ENCODE measurements at places on chromosomes 5 and 9. TPM values are rescaled to one million over a fixed set of nuclear protein-coding genes. Genes with fewer than 3 reads are reported as not detected.

PLEKHG4B gene
- 0.03 TPM for total RNA-seq

VAV2 gene
- 8.1 TPM for total RNA-seq

SCGB3A2 gene
- total RNA-seq, result not detected

PCDHGC5 gene
- total RNA-seq, result 6.1 TPM

SLC22A4 gene
- 2.2 TPM for total RNA-seq

DOCK8 gene
- total RNA-seq, result 2.4 TPM

CAPSL gene
- total RNA-seq, result not detected

CCNI2 gene
- total RNA-seq, result not detected

MAMDC4 gene
- 11.0 TPM for total RNA-seq

THOC3 gene
- 11.0 TPM for total RNA-seq

GRCh38 chr9:134648701-134649530, 7.3 kb downstream of the COL5A1 start:
- DNase-seq, result no peak

DNA sequence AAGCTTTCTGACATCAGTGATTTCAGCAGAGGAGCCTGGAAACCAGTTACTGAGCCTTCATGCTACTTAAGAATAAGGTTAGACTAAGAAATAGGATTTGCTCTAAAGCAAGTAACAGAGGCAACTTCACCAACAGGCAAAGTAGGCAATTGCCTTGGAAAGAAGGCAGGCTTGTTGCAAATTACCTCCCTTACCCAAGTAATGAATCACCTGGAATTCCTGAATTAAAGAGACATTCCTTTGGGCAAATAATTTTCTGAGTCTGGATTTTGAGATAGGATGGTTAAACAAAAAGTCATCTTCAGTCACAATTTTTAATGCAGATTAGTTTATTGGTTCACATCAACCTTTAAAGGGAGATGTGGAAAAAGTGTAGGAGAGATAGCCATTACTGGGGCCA, 92.8 kb downstream of the ITGA1 start:
- no peak for DNase-seq

DNA sequence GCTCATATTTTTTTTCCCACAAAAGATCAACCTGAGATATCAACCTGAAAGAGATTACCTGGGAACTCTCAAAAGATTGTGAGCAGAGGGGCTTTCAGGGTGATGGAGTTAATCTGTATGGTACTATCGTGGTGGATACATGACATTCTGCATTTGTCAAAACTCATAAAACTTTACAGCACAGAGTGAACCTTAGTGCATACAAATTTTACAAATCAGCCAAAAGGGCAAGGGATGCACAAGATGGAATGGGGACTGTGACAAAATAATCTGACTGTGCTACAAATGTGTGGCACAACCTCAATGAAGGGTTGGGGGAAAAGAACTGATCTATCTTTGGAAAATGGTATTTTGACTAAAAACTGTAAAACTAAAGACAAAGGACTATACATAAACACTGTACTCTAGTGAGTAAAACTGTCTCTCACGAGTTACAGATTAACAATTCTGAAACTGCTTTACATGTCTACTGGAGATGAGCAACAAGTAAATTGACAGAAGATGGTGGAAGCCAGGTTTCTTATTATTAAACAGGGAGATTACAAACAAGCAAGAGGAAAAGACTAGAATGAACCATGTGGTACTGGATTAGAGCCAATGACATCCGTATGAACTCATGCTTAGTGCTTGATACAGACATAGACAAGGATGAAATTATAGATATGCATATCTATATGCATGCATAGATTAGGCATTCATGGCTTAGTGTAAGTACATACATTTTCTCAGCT, 24.8 kb upstream of the RLN1 start:
- no peak for DNase-seq

DNA sequence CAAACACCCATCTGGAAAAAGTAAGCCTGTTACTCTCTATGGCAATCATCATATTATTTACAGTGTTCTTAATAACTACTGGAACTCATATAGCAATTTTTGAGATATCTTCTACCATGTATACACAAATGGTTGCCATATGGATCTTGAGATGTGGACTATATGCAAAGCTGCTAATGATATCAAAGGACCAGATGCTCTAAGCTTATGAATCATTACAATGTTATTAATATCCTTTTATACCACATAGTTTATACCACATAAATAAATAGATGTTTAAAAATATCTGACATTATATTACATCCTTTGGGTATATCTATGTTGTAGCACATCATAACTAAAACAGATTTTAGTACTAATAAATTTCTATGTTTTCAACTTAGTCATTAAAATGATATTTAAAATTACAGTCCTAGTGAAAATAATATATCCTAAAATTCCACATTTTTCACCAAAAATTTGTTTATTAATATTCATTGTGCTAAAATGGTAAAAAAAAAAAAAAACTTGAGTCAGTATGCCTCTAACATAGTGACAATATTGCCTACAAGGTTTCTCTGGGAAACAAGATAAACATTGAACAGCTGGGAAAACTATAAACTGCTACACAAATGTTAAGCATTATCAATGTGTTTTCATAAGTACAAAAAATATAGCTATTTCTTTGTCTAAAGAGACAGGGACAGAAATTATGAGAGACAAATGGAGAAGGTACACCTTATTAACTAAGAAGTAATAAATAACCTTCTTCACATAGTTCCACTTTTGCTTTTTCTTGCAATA, 85.5 kb downstream of the DTWD2 start:
- DNase-seq, result no peak

DNA sequence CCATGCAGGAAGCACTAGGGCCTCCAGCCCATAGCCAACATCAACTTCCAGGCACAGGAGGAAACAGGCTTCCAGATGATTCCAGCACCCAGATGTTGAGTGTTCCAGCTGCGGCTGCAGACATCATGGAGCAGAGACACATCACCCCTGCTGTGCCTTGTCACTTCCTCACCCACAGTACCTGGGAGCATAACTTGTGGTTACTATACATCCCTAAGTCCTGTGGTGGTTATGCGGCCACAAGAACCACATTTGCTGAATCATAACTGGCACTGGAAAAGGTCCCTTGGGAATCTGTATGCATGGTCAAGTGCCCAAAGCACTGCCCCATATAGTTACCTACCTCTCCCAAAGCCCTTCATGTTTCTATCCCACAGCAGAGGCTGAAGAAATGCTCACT, 56.6 kb downstream of the WHRN start:
- DNase-seq, result no peak

GRCh38 chr9:75170898-75171360, 82.6 kb downstream of the OSTF1 start:
- DNase-seq, result no peak

DNA sequence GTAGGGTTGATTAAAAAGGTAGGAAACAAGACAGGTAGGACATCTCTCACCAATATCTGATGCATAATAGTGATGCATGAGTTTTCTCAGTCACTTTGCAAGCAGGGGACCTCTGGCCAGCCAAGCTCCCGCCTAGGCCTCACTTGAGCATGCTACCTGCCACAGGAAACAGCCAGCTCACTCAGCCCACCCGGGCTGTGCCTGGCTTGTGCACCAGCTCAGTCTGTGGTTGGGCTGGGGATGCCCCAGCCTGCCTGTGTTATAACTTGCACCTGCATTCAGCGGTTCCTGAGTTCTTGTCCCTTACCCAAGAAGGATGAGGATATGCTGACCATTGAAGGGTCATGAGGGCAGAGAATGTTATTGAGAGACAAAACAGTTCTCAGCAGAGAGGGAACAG, 172.8 kb upstream of the PLCXD3 start:
- no peak for DNase-seq

DNA sequence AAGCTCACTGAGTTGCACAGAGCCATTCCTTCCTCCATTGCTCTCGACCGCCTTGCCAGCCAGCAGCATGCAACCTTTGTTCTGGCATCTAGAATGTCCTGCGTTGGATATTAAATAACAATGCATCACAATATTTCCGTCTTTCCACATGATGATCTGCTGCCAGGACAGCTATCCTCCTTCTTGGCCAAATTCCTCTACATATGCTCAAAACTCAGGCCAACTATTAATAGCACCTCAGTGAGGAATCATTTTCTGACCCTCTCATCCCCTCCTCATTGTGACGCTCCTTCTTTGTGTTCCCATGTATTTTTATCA, 128.6 kb downstream of the MYO10 start:
- DNase-seq, result no peak

GRCh38 chr9:2321523-2322148, 300.0 kb upstream of the VLDLR start:
- no peak for DNase-seq

GRCh38 chr5:95365302-95366095, 25.7 kb upstream of the FAM81B start:
- no peak for DNase-seq

GRCh38 chr9:110767559-110768063, 99.0 kb downstream of the MUSK start:
- DNase-seq, result no peak

- no peak for DNase-seq
Observed at GRCh38 chr9:110029429-110029955, 178.5 kb downstream of the C9orf152 start.

- DNase-seq, result no peak
Observed at GRCh38 chr5:126363658-126364057, 59.6 kb upstream of the GRAMD2B start.

GRCh38 chr5:60178101-60178500, 284.6 kb upstream of the PDE4D start:
- no peak for DNase-seq

- DNase-seq, result no peak
Observed at GRCh38 chr9:16682273-16682672, 188.2 kb downstream of the BNC2 start.

DNA sequence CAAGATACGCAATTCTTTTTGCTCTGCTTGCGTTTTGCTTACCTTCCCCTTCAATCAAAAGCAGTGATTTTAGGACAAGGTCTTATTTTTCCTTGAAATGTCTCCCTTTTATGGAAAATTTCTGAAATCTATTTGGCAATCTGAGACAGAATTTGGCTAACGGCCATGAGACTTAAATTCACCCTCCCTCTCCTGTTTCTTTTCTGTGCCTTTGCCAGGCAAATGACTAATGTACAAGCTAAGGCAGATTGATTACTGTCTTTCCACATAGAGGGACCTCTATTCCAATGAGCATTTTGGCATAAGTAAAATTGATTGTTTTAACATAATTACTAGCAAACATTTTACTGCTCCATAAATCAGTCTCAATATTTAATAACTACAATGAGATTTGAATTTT, 31.7 kb downstream of the FAM81B start:
- no peak for DNase-seq

DNA sequence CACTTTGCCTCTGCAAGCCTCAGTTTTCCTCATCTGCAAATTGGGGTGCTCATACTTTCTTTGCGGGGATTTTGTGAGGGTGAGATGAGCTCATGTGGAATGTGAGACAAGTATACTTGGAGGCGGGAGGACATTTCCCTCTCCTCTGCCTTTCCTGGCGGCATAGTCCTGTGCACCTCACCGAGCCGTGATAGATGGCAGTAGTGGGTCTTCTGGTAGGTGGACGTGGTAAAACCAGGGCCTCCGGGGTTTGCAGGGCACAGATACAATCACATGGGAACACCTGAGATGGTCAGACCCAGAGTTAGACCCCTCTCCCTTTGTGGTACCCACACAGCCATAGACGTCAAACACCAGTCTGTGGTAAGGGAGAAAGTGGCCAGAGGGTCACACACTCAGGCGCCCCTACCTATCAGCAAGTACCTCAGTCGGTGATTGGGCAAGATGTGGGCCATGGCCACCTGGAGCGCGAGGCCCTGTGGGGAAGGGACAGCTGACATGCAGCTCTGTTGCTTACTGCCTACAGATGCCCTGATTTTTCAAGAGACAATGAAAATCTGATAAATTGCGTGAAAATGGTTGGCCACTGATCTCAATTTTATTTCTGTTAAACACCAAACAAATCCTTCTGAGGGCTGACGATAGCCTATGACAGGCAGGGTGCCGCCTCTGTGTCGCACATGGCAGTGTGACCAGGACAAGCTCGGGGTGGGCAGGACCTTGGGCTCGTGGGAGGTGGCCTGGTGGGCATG, 9.9 kb downstream of the ERGIC1 start:
- DNase-seq, result no peak

DNA sequence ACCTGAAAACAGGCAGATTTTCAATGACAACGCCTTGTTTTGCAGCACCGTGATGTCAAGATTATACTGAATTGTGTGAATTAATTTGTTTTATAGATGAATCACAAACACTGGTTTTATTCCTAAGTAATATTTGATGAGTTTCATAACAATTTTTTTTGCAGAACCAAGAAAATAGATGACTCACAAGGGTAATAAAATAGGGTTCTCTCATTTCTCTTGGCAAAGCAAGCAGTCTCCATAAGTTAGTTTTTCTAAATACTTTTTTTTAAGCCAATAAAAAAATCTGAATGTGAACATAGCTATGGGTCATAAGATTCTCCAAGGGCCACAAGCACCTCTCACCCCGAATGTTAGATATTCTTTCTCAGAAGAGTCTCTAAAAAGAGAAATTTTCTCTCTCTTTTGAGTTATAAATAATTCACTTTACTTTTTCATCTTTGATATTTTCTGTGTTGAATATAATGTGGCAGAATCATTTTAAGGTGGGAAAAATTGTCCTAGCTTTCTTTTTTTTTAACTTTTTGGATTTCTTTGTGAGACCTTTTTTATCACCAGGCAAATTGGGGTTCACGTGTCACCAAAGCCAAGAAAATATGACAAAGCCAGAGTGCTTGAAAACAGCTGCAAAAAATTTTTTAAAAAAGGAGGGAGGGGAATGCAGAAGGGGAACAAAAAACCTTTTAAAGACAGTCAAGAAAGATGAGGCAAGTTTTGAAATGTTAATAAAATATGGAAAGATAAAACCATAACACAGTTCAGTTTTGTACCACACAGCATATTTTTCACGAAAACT, 174.6 kb upstream of the DAPK1 start:
- no peak for DNase-seq

DNA sequence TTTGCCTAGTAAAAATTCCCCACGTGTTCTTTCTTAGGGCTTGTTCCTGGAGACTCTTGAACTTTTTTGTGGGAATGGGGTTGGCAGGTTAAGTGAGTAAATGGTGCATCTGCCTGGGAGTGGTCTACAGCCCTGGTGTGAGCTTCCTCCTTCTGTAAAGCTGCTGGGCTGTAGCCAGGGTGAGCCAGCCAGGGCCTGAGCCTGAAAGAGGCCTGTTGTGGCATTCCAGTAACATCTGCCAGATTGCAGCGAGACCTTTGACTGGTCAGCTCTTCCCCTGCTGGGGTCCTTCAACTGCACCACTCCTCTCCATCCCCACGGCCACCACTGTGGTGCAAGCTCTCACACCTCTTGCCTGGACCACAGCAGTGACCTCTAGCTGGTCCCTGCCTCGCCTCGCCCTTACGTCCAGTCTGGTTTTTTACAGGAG, 47.5 kb downstream of the SLC22A5 start:
- DNase-seq, result no peak

DNA sequence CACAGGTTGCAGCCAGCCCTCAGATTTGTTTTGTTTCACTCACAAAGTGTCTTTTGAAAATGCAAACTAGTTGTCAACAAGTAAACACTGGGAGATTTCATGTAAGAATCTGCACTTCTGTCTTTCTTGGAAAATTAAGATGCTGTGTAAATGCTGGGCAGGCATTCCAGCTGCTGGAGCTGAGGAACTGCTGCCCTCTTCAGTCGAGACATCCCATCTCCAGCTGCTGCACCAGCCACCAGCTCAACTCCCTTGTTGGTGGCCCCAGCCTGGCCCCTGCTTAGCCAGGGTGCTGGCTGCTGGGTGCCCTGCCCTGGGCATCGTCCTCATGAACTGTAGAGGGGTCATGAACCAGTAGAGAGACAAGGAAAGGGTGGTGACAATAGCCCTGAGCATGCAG, 33.1 kb upstream of the AFAP1L1 start:
- no peak for DNase-seq

Measured in cardiac septum (tissue), 1 donor.